ENCODE measurements at places on chromosomes 7 and 10.

GRCh38 chr10:71695502-71696476 lies 23.8 kb downstream of the C10orf105 start:
- no peak for DNase-seq

GRCh38 chr10:91803386-91804125 lies 5.3 kb downstream of the TNKS2 start:
- no peak for DNase-seq

GRCh38 chr10:77537720-77538373 lies 99.8 kb downstream of the KCNMA1 start:
- DNase-seq = no peak

- DNase-seq = no peak
Observed at GRCh38 chr10:78225594-78225993, 191.9 kb downstream of the RPS24 start.

DNA sequence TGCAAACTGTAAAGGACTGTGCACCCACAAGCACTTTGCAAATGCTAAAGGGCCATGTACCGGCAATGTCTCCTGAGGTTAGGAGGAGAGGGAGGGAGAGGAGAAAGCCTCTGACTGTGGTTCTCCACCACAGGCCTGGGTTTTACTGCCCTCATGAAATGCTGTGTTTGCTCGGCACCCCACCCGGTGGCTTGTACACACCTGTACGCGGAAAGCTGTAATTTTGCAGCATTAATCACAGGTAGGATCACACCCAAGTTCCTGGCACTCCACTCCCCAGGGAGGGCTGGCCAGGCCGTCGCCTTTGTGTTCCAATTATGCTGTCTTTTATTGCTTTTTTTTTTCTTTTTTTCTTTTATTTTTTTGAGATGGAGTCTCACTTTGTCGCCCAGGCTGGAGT lies 78.5 kb upstream of the MYL10 start:
- no peak for DNase-seq

GRCh38 chr7:150458756-150459155 lies 8.3 kb downstream of the GIMAP8 start:
- DNase-seq = no peak

DNA sequence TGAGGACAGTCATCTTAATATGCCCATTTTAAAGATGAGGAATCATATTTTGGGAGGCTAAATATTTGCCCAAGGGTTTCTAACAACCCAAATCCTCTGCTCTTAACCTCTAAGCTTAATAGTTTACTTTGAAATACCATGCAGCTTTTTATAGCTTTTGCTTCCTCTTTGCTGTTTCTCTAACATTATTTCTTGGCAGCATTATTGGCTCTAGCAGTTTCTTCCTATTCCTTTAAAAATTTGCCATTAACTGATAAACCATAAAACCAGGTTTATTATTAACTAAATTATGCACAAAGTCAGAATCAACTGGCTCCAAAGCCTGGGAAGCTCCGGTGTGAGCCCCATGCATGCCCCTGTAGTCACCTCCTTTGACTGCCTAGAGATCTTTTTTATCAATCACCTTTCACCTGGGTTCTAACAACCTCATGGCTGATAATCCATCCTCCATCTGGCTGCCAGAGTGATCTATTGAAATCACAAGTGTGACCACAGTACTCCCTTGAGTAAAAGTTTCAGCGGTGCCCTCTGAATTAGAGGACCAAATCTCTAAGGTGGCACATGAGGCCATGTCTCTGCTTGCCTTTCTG lies 62.4 kb downstream of the ITGB8 start:
- DNase-seq = no peak

DNA sequence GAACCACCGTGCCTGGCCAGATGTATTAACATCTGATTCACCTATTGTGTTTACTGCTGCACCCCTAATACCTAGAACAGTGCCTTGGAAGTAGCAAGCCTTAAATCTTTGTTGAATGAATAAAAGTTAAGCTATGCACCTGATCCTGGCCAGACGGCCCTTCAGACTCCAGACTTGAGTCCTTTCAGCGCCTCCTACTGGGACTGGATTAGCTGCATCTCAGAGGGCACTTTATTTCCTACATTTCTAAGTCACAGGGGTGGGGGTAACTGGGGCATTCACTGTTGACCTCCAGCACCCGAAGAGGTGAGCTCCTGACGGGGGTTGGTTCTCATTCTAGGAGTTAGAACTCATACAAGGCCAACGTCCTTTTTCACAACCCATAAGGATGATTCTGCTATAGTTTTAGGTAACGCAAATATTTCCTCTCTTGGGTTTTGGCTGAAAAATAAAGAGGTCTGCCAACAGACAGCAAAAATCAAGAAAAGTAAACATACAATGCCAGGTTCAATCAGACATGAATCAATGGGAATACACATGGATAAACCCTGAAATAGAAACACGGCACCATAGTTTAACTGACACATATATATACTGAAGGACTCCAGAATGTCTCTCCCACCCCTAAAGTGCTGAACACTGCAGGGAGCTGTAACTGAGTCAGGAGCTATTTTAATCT lies 48.0 kb upstream of the DLG5 start:
- peak; percentile 63 for DNase-seq

- peak; percentile 22 for DNase-seq
Observed at GRCh38 chr7:157394246-157395191, 57.7 kb downstream of the DNAJB6 start.

DNA sequence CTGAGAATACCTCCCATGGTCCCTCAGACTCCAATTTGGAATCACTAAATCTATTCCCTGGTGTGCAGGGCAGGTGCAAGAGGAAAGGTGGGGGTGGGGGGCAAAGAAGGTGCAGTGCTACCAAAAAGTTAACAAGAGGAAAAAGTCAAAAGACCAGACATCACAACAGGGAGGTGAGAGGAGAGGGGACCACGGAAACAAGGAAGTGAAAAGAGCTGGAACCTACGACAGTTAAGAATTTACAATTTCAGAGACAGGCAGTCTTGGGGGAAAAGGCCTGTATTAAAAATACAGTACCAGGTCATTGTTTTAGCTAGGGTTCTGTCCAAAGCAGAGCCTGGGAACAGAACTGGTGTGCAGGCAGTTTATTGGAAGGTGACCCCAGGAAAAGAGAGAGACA lies 14.6 kb downstream of the ITGB1 start:
- no peak for DNase-seq

- DNase-seq = no peak
Observed at GRCh38 chr7:124783271-124783670, 17.7 kb upstream of the GPR37 start.

DNA sequence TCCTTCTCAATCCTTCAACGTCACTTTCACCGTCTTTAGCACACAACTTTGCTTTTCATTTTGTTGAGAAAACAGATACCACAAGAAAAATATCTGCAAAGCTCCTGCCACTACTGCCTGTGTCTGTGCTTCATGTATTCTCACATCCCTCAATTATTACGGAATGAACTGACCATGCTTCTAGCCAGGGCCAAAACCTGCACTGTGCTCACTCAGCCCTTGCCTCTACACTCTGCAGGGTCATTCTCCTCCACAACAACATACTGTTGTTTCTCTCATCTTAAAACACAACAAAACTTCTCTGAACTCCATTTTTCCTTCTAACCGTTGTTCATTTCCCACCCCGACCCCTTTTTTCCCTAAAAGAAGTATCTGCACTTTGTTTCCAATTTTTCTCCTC lies 29.5 kb downstream of the BMPR1A start:
- no peak for DNase-seq

DNA sequence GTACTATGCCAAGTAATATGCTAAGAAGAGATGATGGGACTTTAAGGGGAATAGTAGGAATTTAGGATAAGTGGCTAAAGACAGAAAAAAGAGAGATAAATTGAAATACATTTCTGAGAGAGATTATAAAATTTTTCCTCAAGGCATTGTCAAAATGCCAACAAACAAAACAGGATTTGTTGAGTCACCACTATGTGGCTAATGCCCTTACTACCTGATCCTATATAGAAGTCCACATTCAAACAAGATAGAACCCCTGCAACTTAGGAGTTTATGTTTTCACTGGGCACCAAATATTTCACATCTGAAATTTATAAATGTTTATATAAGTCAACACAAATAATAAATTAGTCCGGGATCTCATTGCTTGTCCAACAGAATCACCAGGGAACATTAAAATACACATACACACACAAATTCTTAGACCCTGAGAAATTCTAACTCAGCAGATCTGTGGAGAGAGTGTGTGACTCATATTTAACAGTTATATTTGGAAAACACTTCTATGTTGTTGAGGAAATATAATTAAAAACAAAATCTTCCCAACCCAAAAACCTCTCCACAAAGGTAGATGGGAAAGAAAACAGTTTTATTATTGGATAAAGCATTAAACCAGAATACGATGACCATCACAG lies 154.3 kb downstream of the PPP1R3A start:
- peak; percentile 40 for DNase-seq

DNA sequence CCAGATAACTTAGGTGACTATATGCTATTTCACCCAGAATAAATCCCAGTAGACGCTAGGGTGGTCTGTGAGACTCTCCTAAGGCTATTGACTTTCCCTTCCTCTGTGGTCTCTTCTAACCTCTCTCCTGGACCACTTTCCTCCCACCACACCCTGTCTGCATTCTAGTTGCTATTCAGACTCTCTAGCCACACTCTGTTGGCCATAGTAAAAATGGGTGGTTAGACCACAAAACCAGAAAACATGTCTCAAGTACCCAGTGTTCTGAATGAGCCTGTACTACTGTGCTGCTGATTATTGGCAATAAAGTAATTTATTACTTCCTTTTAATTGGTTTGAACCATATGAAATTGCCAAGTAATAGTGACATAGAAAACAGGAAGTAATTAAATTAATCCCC lies 240.8 kb downstream of the KIF20B start:
- peak; percentile 35 for DNase-seq

GRCh38 chr7:28470344-28470743 lies 58.0 kb downstream of the CREB5 start:
- DNase-seq = no peak

DNA sequence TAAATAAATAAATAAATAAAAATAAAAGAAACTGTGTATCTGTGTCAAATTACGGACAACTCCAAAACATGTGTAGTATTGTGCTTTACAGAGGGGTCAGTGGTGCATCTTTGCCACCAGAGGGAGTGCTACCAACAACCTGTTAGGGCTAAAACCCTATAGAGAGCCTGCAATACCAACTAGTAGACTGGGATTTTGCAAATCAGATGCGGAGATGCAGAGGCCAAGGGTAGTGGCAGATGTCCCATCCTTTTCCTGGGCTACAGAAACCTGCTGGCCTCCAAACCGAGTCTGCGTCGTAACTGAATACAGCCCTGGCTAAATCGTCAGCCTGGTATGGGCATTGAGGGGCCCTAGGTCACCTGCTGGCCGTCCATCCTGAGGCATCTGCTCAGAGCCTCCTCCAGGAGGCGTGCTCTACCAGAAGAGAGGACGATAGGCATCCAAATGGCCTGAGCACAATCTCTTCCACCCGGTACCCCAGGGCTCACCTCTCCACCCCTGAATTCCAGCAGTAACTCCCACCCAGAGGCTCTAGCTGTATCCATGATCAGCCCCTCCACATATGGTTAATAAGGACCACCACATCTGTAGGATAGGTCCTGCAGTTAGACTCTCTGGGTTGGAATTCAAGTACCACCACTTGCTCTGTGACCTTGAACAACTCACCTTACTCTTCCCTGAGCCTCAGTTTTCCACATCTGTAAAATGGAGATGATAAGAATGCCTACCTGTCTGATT lies 6.2 kb upstream of the RRP12 start:
- peak; percentile 78 for DNase-seq

Data from astrocyte of the spinal cord (primary cell).